Stimulated activated CD4-positive, alpha-beta T cell treated with anti-CD3 and anti-CD28 coated beads, Interleukin-1b, Interleukin-23, amount 100 ng/mL, for 1 hour (primary cell): ENCODE measurements at places on chromosomes 4 and X.

GRCh38 chrX:100409610-100410590, at the start of gene PCDH19:
TSS of gene PCDH19 (minus strand) at chrX:100410273. CDS start at chrX:100408597, 1,676 bp downstream.
- no peak for DNase-seq

GRCh38 chr4:83178029-83178428, 63.5 kb upstream of the PLAC8 start:
- no peak for DNase-seq

DNA sequence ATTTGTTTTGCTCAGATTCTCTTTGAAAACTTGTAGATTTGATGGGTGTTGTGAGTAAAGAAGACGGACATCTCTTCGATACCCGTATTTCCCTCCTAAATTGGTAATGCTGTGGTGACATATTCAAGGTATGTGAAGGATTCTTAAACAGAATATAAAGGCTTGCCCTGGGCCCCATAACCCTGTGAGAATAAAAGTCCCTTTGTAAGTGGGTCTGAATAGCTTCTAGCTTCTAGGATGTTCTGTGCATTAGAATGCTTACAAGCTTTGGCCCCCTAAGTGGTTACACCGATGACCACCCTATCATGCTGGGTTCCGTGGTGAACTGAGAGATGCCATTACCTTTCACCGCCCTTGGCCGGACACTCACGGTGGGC, 574 bp upstream of the MOB1B start:
- no peak for DNase-seq

DNA sequence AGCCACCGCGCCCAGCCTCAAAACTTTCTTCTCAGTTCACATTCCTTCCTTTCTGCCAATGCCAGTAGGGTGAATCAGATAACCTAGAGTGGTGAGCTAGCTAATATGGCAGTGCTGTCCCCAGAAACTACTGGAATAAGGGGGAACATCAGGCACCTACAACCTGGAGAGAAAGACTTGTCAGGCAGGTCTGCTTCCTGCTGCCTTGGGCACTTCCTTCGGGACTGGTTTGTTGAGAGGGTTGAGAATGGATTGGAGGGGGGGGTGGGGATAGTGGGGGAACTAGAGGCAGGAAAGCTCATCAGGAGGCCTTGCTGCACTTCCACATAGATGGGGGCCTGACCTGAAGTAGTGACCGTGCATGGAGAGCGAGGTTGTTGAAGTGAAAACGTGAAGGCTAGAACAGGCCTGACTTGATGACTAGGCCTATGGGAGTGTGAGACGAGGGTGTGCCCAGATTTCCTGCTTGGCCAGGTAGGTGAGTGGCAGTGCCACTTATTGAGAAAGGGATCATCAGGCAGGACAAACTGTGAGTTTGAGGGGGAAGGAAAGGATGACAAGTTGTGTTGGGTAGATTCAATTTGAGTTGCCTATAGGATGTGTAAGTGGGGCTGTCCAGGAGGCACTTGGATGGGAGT, 33.4 kb downstream of the SLC25A5 start:
- DNase-seq: no peak

- no peak for DNase-seq
These were observed at the start of gene PDLIM3 for GRCh38 chr4:185534866-185535611. TSS of gene PDLIM3 (minus strand) at chr4:185535507. CDS start at chr4:185535434, 73 bp downstream.

GRCh38 chrX:2894885-2895292, 34.2 kb downstream of the ARSD start:
- DNase-seq: no peak

DNA sequence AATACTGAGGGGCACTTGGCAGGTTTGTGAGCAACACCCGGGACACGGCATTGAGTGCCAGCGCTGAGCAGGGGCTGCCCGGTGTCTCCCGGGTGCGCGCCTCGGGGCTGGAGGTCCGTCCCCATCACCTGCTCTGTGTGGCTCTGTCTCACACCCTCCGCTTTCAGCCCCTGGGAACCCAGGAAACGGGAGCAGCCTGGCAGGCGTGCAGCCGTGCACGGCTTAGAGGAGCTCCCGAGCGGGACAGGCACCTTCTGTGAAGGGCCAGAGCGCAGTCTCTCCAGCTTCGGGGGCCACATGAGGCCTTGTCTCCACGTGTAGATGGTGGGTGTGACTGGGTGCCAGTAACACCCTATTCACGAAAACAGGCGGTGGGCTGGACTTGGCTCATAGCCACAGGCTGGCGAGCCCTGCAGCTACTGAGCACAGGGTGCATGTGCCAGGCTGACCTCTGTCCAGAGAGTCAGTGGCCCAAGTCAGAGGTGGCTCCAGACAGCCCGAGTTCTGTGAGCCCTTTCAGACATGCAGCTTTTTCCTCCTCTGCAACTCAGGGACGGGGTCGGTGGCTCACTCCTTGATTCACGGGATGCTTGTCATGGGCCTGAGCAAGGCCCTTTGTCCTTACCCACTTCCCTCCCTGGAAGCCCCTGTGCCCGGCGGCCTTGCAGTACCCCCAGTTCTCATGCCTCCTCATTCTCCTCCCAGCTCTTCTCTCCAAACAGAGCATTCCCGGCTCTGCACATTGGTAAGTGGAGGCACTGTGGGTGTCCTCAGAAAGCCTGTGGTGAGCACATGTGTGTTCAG, 23.5 kb downstream of the UVSSA start:
- DNase-seq: no peak
